ENCODE measurements at places on chromosomes 4 and X.

DNA sequence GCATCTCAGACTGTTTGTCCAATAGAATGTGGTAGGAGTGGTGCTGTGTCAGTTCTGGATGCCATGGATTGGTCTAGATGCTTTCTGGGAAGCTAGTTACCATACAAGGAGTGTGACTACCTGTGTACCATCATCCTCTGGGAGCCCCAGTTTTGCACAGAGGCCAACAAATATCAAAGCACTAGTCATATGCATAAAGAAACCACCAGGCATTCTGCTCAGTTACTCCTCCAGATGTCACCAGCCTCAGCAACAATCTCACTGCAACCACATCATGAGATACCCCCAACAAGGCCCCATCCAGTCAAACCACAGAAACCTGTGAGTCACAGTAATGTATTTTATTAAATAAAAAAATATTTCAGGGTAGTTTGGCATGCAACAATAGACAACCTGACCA is 435.8 kb upstream of the CPEB2 start:
- no peak for DNase-seq

GRCh38 chr4:17912011-17912410 is 101.2 kb downstream of the NCAPG start:
- DNase-seq: no peak

DNA sequence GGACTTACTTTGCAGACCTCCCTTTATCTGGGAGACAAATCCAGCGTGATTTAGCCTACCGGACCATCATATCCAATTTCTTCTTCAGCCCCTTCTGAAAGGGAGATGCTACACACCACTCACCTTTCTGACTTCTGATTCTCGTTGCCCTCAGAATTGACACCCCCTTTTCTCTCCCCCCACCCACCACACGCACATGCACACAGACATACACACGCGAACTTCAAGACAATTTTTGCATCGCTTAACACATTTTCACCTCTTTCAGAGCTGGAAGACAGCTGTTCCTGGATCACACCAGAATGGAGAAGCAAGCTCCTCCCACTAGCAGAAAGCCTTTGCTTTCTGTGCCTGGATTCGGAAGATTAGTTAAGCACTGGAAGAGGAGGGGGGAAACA is 1.0 kb upstream of the SNCA start:
- peak; percentile 47 for DNase-seq

GRCh38 chr4:31051565-31051964 is 331.4 kb downstream of the PCDH7 start:
- no peak for DNase-seq

- no peak for DNase-seq
Observed at GRCh38 chr4:169849456-169849855, 91.7 kb upstream of the HPF1 start.

GRCh38 chr4:156293657-156294297 is 340.1 kb upstream of the CTSO start:
- no peak for DNase-seq

DNA sequence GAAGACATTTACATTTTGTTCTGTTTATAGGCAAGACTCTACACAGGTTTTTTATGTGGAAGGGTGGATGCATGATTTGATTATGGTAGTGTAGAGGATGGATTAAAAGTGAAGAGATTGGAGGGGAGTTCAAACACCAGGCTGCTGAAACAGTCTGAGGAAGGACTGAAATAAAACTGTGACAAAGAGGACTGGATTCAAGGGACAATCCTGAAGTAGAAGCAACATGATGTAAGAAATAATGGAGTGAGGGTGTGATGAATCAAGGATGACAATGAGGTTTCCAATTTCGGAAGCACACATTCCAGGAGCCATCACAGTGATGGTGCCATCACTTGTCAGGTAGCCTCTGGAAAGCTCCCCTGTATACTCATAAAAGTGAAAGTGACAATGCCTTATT is 103.5 kb downstream of the SYNPO2 start:
- DNase-seq: no peak

- no peak for DNase-seq
Observed at GRCh38 chr4:69800599-69800998, 40.2 kb upstream of the SULT1B1 start.

DNA sequence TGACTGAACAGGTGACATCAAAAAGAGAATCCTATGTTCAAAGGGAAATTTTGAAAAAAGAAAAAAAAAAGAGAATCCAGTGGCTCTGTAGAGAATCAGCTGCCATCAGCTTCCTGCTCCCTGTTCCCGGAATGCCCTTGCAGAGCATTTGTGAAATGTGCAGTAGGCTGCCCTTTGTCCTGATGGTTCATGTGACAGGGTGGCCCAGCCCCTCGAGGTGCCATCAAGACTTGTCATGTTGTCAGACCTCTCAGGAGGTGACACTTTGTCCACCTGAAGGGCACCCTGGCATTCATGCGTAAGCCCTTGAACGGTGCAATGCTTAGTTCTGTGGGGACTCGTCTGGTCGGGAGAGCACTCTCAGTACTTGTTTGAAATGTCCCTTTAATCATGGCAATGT is 71.4 kb downstream of the CLDN34 start:
- no peak for DNase-seq

DNA sequence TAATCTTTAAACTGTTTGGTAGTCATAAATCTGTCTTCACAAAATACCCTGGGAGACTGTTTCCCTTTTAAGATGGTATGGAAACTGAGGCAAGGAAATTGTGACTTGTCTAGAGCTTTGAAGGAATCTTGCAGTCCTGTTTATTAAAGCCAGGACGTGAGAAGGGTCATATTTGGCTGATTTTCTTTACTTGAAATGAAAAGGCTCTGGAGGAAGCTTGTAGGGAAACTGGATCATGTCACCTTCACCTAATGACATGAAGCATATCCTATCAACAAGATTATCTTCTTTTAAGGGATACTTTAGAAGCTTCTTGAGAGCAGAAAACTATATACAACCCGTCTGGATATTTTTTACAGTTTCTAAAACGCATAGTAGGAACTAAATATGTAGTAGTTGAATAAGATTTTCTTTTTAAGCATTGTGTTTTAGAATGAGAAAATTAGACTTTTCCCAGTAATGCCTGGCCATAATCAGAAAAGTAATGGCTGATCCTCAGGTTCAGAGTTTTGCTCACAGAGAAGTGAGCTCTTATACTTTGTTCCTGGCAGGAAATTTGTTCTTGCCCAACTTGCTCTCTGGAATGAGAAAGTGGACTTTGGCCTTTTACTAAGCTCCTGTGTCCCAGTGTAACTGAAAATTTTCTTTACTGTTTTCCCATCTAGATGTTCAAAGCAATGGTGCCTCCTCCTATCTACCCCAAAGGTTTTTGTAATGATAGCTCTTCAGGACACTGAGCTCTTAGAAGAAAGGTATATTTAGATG is 136.8 kb upstream of the AFF2 start:
- DNase-seq: no peak

DNA sequence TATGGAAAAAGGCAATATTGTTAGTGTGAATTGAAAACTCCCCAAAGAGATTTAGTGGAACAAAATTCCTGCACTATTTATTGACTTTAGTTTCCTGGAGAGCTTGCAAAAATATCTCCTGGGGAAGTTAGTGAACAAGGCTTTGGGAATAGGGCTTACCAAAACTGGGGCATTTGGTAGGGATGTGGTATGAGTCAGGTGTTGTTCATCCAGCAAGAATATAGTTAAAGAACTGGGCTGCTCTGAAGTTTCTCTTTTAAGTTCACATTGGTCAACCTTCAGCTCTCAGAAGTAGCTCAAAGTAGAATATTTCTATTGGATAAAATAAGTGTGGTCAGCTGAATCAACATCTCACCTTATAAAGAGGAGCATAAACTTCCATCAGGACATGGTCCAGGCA is 185.0 kb downstream of the CPE start:
- no peak for DNase-seq

- DNase-seq: no peak
Observed at GRCh38 chr4:16819652-16820051, 78.8 kb downstream of the LDB2 start.

DNA sequence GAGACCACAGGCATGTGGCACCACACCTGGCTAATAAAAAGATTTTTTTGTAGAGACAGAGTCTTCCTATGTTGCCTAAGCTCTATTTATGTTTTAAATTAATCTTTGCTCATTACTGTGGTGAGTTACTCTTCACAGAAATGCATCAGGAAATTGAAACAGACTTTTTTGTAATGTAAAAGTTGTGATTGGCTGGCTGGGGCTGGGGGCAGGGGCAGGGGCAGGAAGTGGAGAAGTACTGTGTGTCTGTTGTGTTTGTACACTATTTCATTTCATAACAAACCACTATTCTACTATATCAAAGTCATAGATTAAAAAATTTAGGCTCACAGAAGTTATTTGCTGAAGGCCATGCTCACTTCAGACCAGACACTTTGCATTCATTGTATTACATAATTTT is 19.1 kb upstream of the ABRAXAS1 start:
- DNase-seq: no peak

DNA sequence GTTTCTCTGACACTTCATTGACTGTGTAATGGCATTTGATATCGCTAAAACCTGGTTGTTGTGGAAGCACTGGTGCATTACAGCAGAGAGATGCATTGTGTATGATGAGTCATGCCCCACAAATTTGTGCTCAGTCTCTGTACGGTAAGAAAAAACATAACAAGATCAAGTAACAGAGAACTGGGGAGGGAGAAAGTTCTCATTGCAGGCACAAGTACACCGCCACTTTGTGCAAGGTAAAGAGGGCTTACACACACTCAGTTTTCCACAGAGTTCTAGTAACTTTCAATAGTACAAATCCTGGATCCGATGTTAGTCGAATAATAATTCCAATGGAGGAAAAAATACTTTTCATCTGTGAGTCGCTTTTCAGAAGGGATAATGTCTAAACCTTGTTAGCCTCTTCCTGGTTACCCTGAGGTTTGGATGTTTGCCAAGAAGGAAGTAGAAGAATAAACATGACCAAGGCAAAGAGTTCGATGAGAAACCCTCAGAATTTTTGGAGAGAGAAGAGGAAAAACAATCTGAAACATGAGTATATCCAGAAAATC is 512.5 kb upstream of the SLIT2 start:
- no peak for DNase-seq

GRCh38 chr4:98656886-98657285 is 1.5 kb downstream of the TSPAN5 start:
- no peak for DNase-seq

GRCh38 chr4:7762376-7763030 is 177.2 kb downstream of the AFAP1 start:
- DNase-seq: no peak

DNA sequence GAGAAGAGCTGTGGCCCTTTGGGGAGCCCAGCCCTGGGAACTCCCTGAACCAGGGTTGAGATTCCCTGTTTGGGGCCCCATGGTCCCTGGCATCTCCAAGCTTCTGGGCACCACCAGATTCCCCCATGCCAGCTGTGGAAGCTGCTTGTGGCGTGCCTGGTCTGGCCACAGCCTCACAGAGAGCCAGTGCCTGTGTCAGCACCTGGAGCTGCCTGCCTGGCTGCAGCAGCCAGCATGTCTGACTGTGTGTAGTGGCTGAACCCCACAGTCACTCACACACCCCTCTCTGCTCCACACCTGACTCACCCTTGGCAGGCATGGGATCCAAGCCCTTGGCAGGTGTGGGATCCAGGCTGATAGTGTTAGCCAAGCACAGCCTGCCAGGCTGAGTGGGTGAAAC is 97.2 kb upstream of the GALNTL6 start:
- DNase-seq: no peak

DNA sequence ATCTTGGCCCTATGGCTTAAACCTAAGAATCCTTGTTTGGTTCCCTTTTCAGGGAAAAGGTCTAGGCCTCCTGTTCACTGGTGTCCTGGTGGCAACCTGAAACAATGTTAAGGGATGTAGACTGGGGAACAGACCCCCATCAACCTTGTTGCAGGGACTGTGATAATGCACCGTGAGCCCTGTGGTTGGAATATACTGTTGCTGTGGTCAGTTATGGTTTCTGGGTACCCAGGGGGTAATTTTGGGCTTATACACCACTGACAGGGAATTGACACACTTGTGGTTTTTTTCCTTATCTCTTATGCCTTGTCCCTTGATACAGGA is 64.0 kb upstream of the WDR1 start:
- DNase-seq: no peak

DNA sequence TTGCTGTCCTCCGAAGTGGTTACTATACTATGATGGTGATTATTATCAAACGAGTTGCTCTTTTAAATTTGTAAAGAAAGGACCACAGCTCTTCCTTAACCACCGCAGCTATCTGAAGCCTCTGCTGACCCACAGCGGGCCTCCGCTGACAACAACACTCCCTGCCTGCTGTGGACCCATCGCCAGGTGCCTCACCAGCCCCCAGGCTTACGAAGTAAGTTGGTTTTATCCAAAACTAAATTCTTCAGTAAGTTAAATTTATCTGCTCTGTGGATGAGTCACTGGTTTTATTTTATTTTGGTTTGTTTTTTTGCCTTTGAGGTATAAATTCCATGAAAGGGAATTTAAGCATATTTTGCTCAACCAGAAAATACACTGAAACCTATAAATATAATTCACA is 54.7 kb downstream of the SLC9A6 start:
- no peak for DNase-seq

GRCh38 chr4:174320494-174321199 is 36.9 kb downstream of the CEP44 start:
- DNase-seq: no peak

- no peak for DNase-seq
Observed at GRCh38 chr4:8328456-8328855, 58.9 kb downstream of the HTRA3 start.

DNA sequence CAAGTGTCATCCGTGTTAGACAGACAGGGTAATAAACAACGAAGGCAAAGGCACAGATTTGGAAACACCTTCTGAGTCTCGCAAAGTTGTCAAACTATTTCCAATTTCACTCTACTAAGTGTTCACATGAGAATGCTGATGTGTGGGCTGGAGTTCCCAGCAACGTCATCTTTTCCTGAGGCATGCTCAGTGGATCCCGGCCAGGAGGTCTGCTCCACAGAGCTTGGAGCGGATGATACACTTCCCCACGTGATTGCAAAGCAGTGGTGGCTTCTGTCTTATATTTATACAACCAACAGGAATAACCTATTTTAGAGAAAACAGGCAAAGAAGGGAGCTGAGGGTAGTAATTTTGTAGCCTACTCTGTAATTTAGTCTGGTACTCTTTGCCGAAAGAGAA is 40.1 kb upstream of the PDK3 start:
- DNase-seq: no peak
